ENCODE measurements at places on chromosomes 1 and 21.

GRCh38 chr1:64537942-64538341 is 68.0 kb downstream of the CACHD1 start:
- DNase-seq: no peak

DNA sequence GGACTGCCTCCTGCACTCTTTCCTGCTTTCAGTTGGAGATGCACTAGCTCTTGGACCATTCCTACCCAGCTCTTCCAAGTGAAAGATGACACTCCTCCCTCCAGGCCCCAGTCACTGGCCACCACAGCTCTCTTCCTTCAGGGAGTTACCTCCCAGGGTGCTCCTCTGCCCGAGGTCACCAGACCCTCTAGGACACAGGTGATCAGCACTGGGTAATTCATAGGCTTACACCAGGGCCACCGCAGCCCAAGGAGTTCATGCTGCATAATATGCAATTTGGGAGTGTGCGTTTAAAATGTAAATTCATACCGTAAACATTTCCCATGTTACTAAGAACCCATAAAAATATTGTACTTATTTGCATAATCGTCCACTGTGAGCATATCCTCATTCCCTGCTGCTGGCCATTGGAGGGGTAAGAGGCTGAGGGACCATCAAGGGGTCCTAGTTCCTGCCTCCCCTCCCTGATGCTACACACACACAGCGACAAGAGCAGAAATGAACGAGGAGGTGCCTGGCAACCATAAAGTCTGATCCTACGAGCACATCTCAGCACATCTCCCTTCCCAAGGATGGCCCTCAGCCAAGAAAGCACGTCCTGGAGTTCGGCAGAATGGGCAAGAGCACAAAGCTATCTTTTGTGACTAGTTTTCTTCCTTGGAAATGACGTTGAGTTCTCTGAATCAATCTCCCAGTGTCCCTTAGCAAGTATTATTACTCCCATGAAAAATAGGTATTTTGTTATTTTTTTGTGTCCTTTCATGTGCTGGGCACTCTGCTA is 222.9 kb upstream of the RAB4A start:
- no peak for DNase-seq

DNA sequence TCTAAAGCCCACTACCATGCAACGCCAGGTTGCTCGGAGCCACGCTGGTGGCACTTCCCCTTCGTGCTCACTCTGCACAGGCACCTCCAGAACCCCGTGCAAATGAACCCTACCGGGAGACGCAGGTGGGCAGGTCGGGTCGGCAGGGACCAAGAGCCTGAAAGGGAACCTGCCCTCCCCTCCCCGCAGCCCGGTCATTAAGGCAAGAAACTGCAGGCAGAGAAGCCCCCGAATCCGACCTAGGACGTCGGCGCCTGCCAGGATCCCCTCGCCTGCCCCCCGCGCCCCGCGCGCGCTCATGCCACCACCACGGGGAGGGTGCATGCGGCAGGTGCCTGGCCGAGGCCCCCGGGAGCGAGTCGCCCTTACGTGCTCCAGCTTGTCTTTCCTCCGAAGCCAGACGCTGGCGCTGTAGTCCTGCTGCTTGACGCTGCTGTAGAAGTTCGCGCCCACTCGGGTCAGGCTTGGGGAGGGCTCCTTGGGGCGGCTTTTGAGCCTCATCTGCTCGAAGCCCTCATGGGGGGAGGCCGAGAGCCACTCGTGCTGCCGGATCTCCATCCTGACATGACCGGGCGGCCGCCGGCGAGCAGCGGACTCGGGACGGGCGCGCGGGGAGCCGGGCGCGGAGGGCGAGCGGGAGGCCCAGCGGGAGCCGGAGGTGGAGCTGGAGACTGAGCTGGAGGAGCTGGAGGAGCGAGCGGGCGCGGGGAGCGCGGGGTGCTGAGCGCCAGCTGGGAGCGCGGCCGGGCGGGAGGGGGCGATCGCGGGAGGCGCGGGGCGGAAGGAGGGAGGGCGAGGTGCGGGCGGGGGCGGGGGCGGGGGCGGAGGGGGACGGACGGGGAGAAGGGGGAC is 552 bp downstream of the PLD5 start:
- DNase-seq: no peak

DNA sequence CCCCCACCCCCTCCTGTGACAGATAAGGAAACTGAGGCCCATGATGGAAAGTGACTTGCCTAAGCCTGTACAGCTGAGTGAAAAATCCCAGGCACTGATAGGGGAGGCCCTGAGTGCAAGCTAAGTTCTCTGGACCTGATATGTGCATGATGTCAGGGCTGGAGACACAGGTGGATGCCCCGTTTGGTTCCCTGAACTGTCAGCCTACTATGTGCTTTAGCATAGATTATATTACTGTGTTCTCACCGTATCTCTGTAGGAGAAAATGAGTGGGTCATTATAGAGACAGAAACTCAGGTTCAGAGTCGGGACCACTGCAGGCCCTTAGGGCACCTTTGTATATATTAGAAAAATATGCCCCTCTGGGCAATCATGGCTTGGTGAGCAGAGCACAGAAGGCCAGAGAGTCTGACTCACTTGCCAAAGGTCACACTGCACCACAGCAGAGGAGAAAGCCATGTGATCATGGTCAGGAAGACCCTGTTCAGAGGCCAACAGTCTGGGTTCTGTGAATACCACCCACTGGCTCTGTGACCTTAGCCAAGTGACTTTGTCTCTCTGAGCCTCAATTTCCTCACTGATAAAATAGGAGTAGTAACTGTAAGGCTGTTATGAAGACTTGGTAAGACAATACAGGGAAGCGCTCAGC is 145.8 kb upstream of the WNT4 start:
- no peak for DNase-seq

DNA sequence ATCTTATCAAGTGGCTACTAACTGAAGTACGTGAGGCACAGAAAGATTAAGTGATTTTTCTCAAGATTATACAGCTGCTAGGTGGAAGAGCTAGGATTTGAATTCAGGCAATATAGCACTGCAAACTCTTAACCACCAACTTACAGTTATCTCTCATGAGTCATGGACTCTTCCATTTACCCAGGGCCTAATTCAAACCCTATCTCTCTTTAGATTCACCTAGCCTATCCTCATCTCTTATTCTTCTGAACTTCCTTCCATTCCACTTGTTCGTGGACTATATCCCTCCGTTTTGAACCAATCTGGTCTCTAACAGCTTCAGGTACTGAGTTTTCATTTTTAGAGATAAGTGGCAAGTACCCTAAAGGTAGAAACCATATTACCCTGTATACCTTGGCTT is 92.8 kb upstream of the DMRTA2 start:
- no peak for DNase-seq

- no peak for DNase-seq
Observed at GRCh38 chr1:27403931-27404330, 11.5 kb downstream of the GPR3 start.

GRCh38 chr21:28817871-28818270 is 174.8 kb downstream of the LTN1 start:
- no peak for DNase-seq

GRCh38 chr1:29171089-29171488 is 10.6 kb downstream of the SRSF4 start:
- no peak for DNase-seq

DNA sequence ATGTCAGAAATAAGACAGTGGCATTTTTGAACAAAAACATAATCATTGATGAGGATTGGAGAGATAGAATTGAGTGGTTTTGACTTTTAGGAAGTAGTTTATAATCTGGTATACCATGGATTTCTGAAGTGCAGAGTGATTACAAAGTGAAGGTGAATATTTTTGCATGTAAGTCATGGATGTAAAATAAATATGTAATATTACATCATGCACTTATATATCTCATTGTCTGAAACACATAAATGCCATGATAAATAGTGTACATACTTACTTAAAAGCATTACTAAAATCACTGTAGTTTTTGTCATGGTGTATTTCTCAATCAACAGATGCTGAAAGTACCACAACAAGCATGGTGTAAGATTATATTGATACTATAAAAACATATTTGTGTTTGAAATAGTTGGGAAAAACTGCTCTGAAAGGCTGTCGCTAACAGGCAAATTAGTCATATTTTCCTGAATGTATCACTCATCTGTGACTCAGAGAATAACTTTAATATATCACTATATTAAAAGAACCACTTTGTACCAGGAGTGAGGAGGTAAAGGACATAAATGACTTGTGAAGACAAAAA is 24.8 kb upstream of the RGS18 start:
- DNase-seq: no peak

- DNase-seq: no peak
Observed at GRCh38 chr1:93992190-93992589, 83.0 kb upstream of the GCLM start.

- DNase-seq: no peak
Observed at GRCh38 chr1:200969726-200970561, 53.6 kb downstream of the KIF21B start.

- no peak for DNase-seq
Observed at GRCh38 chr1:67642629-67643028, 42.4 kb upstream of the GADD45A start.

- DNase-seq: no peak
Observed at GRCh38 chr21:20388400-20388799, 609.8 kb upstream of the NCAM2 start.

- no peak for DNase-seq
Observed at GRCh38 chr21:26473471-26473870, 99.6 kb downstream of the CYYR1 start.

- no peak for DNase-seq
Observed at GRCh38 chr1:27408151-27408550, 15.7 kb downstream of the GPR3 start.

- no peak for DNase-seq
Observed at GRCh38 chr1:231705806-231706760, 79.5 kb downstream of the DISC1 start.

DNA sequence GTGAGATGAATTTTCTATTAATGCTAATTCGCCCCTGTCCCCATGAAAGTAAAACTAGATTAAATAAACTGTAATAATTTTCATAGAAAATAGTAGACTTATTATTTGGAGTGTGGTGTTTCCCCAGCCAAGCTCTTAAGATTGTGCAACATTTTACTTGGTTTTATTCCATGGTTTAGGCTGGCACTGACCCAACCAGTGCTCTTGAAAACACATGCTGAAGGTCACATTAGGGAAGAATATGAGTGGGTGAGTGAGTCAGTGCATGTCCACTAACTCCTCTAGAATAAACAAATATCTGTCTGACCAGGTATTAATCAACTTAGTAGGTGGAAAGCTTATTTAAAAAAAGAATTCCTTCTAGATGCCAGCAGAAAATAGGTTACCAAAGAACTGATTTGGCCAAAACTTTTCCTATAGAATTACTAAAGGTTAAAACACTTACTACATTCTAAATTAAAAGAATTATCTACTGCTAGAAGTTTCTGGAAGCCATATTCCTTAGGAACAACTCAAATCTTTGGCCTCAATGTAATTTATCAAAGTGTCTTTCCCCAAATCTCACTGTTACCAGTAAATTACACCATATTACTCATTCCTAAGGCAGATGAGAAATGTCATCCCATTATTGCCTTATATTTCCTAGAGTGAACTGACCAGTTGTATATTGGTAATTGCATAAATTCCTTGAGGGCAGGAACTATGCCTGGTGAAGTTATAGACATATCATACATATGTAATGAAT is 89.7 kb upstream of the RGS1 start:
- DNase-seq: no peak

DNA sequence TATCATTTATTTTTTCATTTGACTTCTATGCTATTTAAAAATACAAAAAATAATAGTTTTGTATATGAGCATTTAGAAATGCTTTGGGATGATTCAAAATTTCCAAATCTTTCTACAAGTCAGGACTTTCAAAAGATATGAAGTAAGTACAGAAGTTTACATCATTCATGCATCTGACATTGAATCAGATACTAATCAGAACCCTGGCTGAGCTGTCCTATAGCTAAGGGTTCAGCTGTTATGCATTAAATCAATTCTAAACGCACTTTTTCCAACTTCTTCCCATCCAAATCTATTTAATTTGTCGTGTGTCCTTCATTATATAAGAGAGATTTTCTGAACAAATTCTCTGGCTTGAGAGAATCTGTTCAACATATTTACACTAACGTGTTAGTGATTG is 779.4 kb downstream of the LTN1 start:
- DNase-seq: no peak

- no peak for DNase-seq
Observed at GRCh38 chr1:92990828-92991227, 29.6 kb upstream of the DIPK1A start.

DNA sequence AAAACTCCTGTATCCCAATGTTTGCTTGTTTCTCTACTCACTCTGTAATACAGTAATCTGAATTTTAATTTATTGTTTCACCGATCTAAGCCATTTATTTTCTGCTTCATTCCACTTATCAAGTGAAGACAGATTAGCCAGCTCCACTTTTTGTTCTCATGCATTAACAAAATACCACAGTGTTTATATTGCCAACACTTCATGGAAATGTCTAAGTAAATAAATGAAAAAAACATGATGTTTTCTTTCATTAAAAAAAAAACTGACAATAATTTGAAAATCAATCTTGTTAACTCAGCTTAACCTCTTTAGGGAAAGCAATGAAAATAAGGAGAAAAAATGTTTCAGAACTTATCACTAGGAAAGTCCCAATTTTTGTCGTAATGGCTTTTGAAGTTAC is 11.5 kb downstream of the ARHGAP29 start:
- DNase-seq: no peak

DNA sequence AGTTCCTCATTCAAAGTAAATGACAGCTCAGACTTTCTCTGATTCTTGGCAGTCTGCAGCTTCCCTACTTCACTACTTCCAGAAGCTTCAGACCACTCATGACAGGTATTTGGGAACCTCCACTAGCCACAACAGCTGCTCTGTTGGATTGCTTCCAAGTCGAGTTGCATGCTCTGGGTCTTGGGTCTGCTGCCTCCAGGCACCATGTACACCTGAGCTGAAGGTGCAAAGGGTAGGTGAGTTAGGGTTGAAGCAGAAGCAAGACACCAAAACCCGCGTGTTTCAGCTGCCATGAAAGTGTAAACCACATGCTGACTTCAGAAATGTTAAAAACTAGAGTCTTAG is 62.7 kb downstream of the ZNF684 start:
- DNase-seq: no peak

DNA sequence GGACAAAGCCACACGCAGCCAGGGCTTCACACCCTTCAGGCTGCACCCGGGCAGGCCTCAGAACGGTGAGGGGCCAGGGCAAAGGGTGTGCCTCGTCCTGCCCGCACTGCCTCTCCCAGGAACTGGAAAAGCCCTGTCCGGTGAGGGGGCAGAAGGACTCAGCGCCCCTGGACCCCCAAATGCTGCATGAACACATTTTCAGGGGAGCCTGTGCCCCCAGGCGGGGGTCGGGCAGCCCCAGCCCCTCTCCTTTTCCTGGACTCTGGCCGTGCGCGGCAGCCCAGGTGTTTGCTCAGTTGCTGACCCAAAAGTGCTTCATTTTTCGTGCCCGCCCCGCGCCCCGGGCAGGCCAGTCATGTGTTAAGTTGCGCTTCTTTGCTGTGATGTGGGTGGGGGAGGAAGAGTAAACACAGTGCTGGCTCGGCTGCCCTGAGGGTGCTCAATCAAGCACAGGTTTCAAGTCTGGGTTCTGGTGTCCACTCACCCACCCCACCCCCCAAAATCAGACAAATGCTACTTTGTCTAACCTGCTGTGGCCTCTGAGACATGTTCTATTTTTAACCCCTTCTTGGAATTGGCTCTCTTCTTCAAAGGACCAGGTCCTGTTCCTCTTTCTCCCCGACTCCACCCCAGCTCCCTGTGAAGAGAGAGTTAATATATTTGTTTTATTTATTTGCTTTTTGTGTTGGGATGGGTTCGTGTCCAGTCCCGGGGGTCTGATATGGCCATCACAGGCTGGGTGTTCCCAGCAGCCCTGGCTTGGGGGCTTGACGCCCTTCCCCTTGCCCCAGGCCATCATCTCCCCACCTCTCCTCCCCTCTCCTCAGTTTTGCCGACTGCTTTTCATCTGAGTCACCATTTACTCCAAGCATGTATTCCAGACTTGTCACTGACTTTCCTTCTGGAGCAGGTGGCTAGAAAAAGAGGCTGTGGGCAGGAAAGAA is 8.1 kb downstream of the PSRC1 start:
- no peak for DNase-seq

GRCh38 chr1:94828251-94828650 is 8.1 kb downstream of the SLC44A3 start:
- DNase-seq: no peak
